ENCODE measurements at places on chromosomes 12 and 14. TPM values are rescaled to one million over a fixed set of nuclear protein-coding genes. Genes with fewer than 3 reads are reported as not detected.

- no peak for DNase-seq
These were observed 483.7 kb downstream of the FLRT2 start for GRCh38 chr14:86013641-86014040.

DNA sequence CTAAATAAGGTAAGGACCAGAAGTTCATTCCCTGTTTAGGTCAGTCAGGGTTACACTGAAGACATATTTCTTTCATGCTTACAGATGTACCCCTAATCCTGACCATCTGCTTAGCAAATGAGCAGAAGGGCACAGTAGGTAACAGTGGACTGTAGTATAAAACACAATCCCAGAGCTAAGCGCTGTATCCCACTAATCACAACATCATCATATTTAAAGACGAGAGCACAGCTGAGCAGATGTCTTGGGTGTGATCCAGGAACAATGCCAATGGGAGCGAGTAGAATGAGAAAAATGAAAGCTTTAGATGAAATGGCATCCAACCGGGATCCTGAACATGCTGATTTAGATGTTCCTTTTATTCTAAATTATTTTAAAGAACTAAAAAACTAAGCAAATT is 213.4 kb downstream of the CCER1 start:
- no peak for DNase-seq

Gene CARMIL3
- total RNA-seq = 0.14 TPM

- DNase-seq = no peak
These were observed 125.6 kb downstream of the TTC8 start for GRCh38 chr14:88950069-88950468.

GRCh38 chr12:121711361-121712189 is 977 bp upstream of the TMEM120B start:
- DNase-seq = no peak

GRCh38 chr12:119412811-119413794 is 78.6 kb downstream of the CCDC60 start:
- DNase-seq = peak; percentile 29

- DNase-seq = peak; percentile 24
These were observed 48.8 kb upstream of the PAPLN start for GRCh38 chr14:73188501-73188911.

- no peak for DNase-seq
These were observed 507 bp upstream of the PTPN11 start for GRCh38 chr12:112418273-112418607.

GRCh38 chr12:16492240-16492639 is 113.7 kb downstream of the LMO3 start:
- DNase-seq = no peak

DNA sequence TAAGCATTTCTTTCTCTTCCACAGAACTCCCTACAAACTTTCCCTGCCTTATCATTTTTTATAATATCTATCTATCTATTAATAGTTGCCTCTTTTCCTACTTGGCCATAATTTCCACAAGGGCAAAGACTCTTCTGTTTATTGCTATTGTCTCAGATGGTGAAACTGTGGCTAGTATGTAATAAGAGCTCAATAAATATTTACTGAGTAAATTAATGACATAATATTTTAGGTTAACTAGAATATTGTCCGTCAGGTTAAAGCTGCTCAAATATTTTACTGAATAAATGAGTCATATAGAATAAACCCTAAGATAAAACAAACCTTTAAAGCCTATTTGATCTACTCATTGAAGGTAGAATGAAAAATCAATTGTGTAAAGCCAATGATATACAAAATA is 240.5 kb downstream of the PPFIA2 start:
- DNase-seq = no peak

GRCh38 chr12:20268771-20269170 is 99.6 kb upstream of the PDE3A start:
- no peak for DNase-seq

- no peak for DNase-seq
These were observed 362.9 kb downstream of the EMP1 start for GRCh38 chr12:13559318-13559978.

GRCh38 chr12:80805106-80805505 is 88.4 kb downstream of the MYF5 start:
- DNase-seq = no peak

DNA sequence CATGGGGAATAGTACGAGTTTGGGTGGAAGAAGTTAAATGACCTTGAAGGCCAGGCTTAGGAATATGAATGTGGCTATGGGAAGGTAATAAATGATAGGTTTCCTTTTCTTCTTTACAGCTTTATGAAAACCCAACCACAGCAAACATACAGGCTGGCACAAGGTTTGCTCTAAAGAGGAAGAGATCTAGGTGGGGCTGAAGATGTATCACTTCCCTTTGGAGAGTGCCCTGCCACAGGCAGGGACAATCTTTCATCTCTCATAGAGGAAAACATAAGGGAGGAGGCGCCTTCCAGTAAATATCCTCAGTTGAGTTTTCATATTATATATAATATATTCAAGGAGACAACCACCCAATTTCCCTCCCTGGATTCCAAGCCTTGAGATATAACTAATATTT is 72.9 kb upstream of the FRMD6 start:
- DNase-seq = no peak

GRCh38 chr12:96427269-96427729 is 27.1 kb upstream of the CDK17 start:
- DNase-seq = peak; percentile 96

Gene OR11G2
- total RNA-seq = not detected

DNA sequence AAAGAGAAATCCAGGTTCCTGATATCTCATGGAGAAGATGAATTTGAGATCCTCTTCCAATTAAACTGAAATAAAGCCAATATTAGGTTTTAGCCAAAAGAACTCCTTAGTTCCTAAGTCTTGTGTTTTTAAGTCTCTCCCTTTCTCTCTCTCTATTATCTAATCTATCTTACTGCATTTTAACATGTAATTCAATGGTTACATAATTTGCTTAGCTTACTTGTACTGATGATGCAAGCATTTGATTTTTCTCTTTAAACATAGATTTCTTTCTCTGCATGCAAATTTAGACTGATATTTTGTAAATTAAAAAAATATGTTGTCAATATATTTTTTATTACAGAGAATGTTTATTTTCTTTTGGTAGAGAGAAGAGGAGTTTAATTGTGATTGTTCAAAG is 78.2 kb downstream of the MIPOL1 start:
- DNase-seq = no peak

- DNase-seq = no peak
These were observed 2.4 kb upstream of the PAX9 start for GRCh38 chr14:36659010-36659821.

Gene CCDC38
- total RNA-seq = not detected

GRCh38 chr14:57089901-57090300 is 178.8 kb downstream of the EXOC5 start:
- no peak for DNase-seq

GRCh38 chr12:56462565-56462964 is 5.8 kb upstream of the SPRYD4 start:
- no peak for DNase-seq

Gene RNF31
- total RNA-seq = 44.3 TPM

DNA sequence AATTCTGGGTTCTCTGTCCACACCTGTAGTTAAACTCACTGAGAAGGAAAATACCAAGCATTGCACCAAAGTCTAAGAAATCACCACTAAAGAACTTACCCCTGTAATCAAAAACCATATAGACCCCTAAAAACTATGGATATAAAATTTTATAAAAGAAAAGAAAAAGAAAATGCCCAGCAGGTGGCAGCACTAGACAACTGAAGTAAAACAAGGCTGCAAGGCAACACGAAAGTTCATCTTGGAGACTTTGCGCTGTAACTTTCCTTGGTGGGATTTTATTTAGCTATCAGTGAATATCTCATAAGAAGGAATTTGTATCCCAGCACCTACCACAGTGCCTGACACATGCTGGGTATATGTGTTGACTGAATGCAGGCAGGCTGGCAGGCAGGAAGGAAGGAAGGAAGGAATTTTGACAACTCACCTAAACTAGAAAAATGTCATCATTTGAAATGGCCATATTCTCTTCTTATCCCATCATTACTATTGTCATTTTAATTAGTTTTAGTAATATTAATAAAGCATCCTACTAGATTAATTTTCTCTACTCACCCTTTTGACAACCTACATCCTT is 68.2 kb upstream of the ETV6 start:
- peak; percentile 63 for DNase-seq

GRCh38 chr12:132397934-132398385 is 68.6 kb upstream of the GALNT9 start:
- DNase-seq = no peak

- DNase-seq = no peak
These were observed 698 bp downstream of the ACOT6 start for GRCh38 chr14:73613046-73613383.

DNA sequence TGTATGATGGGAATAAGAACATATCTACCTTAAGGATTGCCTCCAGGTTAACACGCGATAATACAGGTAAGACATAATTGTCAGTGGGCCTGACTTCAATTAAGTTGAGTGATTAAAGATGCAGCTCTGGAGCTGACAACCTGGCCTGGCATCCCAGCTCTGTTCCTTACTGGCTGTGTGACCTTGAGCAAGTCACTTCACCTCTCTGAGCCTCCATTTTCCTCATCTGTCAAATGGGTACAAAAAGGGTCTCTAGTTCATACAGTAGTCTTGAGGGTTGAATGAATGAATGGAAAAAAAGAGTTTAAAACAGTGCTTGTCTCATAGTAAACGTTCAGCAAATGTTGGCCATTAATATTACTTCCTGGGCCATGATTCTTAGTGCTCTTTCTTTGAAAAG is 213.9 kb downstream of the PHETA1 start:
- no peak for DNase-seq

- no peak for DNase-seq
These were observed 15.1 kb downstream of the SLC15A4 start for GRCh38 chr12:128808651-128809050.

GRCh38 chr14:89660166-89660565 is 243.1 kb upstream of the FOXN3 start:
- DNase-seq = no peak

DNA sequence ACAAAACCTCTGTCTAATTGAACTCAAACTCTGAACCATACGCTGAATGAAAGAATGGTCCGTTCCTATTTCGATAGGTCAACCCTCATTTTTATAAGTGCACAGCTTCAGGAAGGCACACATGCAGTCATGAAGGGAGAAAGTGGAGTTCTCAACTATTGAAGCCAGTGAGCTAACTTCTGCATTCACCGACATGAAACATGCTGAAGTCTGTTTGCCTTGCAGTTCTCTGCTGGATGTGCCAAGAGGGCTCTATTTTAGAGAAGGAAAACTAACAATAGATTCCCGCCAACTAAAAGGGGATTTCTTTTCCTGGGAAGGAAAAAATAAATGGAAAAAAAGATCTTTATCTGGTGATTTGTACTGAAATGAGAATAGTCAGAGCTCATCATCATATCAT is 191.0 kb upstream of the PLEKHG7 start:
- DNase-seq = no peak

DNA sequence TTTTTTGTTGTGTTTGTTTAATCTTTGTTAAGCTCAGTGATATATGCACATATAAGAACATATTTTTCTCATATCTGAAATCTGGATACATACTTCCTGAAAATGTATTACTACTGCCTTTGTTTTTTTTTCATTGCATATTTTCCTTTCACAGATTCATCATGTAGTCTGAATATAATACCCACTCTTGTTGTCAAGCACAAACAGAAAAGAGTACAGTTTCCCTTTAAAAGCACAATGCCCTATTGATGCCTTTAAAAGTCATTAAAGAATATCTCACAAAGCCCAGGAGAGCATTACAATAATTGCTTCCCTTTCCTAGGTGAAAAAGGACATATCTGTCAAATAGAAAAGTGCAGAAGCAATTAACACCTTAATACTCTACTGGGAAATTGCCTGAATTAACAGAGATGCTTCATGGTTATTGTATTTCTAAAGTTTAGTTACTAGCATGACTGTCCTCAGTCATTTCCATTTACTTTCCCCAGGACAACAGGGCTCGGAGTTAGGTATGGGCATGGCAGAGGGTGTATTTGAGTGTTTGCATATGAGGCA is 107.4 kb downstream of the GRIP1 start:
- DNase-seq = no peak

DNA sequence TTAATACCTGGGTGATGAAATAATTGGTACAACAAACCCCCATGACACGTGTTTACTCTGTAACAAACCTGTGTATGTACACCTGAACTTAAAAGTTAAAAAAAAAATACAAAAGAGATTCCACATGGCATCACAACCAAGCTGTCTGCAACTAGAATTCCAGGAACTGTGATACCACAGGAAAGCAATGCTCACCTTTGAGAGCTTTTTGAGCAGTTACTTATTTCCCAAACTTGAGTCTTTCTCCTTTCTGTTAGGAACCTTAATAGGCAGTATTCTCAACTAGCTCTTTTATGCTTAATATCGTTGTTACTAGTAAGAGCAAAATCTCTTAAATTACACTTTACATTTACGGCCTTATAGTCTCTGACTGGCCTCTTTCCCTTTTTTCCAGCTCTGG is 15.2 kb downstream of the PTHLH start:
- DNase-seq = no peak

Gene MAP1LC3B2
- total RNA-seq = 0.41 TPM

Gene CRIP1
- not detected for total RNA-seq

GRCh38 chr14:99520571-99521081 is 39.4 kb downstream of the CCNK start:
- no peak for DNase-seq

Gene AMN
- not detected for total RNA-seq

- DNase-seq = peak; percentile 80
These were observed 36.6 kb downstream of the TC2N start for GRCh38 chr14:91830777-91831176.

GRCh38 chr12:95634622-95635621 is 83.6 kb upstream of the USP44 start:
- peak; percentile 39 for DNase-seq

Data from H4 (cell line).